ENCODE measurements at places on chromosomes 5 and 9.

DNA sequence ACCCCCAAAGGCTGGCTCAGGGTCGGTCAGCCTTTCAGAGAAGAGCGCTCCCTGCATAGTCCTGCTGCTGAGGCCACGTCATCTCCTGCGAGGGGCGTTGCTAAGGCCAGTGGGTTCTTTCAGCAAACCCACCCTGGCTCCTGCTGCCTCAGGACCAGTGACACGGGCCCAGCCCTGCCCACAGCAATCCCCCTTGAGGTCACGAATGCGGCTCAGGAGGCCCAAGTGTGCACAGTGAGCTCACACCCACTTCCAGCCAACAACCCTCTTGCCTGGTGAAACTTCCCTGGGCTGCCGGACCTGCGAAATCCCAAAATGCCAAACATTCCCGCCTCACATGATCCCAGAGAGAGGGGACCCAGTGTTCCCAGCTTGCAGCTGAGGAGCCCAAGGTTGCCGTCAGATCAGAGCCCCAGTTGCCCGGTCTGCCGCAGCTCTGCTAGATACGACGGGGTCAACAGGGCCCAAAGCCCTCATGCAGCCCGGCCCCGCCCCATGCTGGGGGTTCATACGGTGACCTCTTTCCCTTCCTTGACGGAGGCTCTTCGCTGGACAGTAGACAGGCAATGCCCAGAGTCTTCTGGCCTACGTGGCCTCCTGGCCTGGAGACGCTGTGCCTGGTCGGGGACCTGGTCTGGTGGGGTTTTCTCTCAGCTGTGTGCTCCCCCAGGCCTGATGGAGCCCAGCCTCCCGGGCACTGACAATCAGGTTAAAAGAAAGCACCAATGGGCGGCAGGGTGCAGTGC is 116.4 kb upstream of the COL5A1 start:
- no peak for DNase-seq

GRCh38 chr5:141760193-141760592 is 78.2 kb upstream of the ARAP3 start:
- DNase-seq = no peak

DNA sequence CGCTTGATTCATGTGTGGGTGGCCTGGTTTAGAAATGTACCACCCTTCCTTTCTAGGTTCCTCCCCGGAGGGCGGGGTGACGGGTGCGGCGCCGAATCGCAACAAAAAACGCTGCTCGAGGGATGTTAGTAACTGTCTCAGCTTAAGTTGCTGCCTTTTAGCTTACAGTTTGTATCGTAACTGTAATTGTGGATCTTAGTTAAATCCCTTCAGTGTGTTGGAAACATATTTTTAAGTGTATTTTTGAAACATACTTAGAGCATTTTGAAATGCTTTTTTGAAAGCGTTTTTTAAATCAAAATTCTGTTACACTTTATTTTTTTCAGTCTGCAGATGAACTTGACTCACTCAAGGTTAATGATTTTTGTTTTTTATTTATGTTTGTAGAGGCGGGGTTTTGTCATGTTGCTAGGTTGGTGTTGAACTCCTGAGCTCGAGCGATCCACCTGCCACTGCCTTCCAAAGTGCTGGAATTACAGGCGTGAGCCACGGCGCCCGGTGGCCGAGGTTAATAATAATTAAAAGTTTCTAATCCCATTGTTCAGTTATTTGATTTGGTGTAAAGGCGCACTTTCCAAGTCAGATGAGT is 997 bp upstream of the CHD1 start:
- peak; percentile 94 for DNase-seq

DNA sequence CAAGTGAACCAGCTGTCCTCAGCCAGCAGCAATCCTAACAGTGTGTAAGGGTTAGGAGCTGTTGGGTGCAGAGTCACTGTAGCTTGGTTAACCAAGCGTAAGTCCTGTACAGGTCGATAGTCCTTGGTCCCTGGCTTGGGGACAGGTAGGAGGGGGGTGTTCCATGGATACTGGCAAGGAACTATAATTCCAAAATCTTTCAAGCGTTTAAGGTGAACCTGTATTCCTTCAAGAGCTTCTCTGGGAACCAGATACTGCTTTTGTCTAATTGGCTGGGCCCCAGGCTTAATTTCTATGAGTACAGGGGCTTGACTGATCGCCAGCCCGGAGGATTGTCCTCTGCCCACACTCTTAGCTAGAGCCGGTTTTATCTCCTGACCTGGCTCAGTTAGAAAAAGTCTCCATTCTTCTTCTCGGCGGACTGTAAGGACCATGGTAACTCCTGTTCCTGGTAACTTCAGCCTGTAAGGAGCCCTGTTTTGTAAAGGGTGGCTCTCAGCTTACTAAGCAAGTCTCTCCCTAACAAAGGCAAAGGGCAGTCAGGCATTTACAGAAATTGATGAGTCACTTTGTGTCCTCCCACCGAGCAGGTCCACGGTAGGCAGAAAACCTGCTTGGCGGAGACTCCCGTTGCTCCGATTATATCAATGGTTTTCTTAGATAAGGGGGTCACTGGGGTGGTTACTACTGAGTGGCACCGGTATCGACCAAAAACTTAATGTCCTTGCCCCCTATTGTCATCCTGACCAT is 6.0 kb upstream of the ZNF354C start:
- no peak for DNase-seq

DNA sequence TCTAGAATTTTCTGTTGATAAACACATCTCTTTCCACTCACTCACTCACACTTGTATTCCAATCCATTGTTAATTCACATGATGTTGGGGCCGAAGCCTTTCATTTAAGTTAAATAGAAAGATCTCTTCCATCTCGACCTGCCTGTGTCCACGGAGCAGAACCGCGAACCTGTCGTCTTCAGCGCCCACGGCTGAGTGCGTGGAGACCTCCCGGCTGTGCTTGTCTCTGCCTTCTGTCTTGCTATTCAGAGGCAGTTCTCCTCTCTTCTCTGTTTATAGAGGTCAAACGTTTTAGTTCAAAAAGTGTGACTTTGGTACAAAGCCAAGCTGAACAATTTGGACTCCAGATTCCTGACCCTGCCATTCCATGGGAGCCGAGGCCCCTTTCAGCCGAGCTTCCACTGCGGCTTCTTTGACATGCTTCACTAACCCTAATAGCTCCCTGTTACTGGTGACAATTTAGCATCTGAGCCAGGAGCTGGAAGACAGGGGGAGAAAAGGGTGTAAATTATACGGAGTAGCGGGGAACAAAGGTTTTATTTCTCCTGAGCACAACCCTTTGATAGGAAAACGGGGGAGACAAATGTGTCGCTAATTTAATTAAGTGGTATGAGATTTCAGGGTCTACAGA is 314.4 kb upstream of the IRX4 start:
- no peak for DNase-seq

DNA sequence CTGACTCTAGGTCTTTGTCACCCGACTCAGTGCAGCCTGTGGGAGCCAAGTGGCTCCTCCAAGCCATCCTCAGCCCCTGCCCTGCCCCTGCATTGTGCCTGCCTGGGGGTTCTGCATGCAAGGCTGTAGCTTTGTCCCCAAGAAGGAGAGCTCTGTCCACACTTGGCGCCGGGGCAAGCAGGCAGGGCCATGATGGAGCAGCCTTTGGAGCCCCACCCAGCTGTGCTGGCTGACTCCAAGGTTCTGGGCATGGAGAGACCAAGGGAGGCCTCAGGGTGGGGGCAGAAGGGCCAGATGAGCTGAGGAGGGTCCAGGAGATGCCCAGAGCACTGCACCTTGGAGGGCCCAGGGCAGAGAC is 226.2 kb downstream of the CACNA1B start:
- no peak for DNase-seq

GRCh38 chr5:157821822-157822622 is 36.9 kb downstream of the CLINT1 start:
- DNase-seq = peak; percentile 18

- DNase-seq = no peak
Measured at GRCh38 chr5:36366883-36367282, 65.2 kb upstream of the RANBP3L start.

- DNase-seq = no peak
Measured at GRCh38 chr9:18238752-18239447, 235.1 kb upstream of the ADAMTSL1 start.

DNA sequence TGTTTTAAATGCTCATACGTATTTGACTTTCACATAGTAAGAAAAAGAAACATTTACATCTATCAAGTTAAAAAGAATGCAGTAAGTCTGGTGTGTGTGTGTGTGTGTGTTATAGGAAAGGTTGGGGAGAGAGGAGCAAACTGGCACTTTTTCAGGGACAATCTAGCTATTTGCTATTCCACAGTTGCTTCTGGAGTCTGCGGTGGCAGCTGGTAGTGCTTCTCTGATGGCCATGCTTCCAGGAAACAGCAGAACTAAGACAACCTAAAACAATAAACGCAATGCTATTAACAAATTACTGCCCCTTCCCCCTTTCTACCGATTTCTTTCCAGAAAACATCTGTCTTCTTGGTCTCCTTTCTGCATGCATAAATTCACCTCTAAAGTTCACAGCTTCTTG is 70.0 kb upstream of the CDH10 start:
- DNase-seq = no peak

DNA sequence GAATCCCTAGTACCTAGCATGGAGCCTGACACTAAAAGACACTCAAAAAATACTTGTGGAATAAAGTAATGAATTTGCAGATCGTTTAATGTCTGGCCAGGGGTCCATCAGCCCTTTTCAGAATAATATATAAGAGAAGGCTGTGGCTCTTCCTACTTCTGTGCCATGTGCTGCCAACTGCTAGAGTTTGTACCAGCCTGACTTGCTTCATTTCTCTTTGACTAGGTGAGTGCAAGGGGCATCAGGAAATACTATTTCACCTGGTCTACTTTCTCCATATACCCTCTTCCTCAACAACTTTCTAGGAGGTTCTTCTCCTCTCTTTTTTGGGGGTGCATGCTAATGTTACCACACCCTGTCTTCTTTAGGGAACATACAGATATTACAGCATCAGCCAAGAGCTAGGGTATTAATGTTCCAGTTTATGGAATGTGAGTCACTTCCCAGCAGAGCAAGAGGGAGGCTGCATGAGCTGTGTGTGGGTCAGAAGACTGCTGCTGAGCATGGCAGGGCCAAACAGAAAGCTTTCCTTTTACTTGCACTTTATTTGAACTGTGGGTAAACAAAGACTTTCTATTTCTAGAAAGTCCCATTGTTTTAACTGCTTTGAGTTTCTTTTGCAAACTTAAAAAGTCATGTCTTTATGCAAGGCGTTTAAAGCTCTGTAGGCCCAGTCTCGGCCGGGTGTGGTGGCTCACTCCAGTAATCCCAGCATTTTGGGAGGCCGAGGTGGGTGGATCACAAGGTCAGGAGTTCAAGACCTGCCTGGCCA is 158.9 kb downstream of the ADAMTSL1 start:
- no peak for DNase-seq

DNA sequence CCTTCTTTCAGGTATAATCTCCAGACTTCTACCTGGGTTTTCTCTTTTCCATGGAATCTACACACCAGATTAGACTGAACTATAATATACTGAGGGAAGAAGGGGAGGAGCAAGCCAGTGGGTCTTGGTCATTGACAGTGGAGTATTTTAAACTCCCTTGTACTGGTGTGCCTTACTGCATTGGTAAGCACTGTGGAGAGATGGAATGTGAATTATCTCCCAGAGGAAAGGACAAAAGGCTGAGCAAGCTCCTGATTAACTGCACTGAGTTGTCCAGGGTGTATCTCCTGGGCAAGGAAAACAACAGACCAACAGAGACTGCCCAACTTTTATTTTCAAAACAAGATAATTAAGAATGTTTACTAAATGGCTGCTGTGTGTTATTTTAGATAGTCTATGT is 29.8 kb upstream of the SLCO6A1 start:
- no peak for DNase-seq

- no peak for DNase-seq
Measured at GRCh38 chr5:173745123-173745522, 128.7 kb upstream of the BOD1 start.

- DNase-seq = no peak
Measured at GRCh38 chr9:71670121-71670520, 98.2 kb downstream of the CEMIP2 start.

DNA sequence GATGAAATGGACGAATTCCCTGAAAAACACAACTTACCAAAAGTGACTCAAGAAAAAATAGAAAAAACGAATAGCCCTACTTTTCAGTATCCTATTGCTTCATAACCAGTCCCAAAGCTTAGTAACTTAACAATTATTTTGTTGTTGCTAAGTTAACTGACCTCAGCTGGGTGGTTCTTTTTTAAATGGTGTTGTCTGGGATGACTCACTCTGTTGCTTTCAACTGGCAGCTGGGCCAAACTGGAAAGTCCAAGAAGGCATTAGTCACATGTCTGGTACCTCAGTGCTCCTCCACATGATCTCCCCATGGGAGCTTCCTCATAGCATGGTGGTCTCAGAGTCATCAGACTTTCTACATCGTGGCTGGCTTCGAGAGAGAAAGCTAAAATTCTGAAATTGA is 47.8 kb upstream of the ADAMTS2 start:
- DNase-seq = no peak

DNA sequence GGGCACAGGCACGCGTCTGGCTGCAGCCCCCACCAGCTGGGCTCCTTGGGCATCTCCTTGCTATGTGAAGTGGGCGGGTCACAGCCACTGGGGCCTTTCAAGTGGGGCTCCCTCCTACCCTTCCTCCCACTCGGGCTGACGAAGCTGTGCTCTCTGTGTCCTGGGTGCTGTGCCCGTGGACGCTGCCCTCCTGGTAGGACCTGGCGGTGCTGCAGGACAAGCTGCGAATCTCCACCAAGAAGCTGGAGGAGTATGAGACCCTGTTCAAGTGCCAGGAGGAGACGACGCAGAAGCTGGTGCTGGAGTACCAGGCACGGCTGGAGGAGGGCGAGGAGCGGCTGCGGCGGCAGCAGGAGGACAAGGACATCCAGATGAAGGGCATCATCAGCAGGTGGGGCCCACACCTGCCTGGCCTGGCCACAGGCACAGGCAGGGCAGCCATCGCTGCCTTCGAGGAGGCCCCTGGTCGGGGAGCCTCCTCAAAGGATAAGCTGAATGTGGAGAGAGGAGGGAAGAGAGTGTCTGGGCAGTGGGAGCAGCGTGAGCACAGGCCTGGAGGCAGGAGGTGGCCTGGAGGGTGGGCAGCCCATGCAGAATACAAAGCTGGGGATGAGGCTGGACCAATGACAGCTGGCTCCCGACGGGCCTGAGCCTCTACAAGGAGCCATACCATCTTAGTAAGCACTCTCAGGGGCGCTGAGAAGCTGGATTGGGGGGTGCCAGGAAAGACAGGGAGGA is 124.7 kb downstream of the DAB2IP start:
- no peak for DNase-seq

DNA sequence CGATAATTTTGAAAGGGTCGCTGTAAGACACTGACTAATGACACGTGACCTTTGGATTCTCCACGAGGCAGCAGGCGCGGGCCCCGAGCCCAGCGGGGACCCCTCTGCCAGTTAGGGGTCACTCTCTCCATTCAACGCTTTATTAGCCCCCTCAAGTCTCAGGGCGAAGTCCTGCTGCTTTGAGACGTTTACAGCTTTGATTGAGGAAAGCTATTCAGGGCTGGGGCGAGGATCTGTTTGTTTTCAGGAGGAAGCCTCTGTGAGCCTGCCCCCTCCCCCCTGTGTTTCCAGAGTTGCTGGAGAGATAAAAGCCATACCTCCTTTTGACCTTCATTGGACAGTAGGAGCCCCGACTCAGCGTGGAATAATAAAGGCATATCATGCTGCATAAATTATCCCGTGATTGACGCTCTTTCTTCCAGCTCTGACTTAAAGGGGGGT is 31.4 kb upstream of the MSX2 start:
- no peak for DNase-seq

GRCh38 chr5:143721925-143722324 is 90.0 kb upstream of the HMHB1 start:
- no peak for DNase-seq

- no peak for DNase-seq
Measured at GRCh38 chr5:521680-522079, 2.6 kb downstream of the SLC9A3 start.

Data from activated naive CD4-positive, alpha-beta T cell treated with anti-CD3 and anti-CD28 coated beads, Interleukin-2, amount 50 U/mL, for 16 hours (primary cell).